Activated CD4-positive, alpha-beta T cell treated with anti-CD3 and anti-CD28 coated beads for 48 hours (primary cell): ENCODE measurements at places on chromosomes 4 and X.

GRCh38 chr4:94583914-94584641 is 132.3 kb downstream of the PDLIM5 start:
- no peak for DNase-seq

DNA sequence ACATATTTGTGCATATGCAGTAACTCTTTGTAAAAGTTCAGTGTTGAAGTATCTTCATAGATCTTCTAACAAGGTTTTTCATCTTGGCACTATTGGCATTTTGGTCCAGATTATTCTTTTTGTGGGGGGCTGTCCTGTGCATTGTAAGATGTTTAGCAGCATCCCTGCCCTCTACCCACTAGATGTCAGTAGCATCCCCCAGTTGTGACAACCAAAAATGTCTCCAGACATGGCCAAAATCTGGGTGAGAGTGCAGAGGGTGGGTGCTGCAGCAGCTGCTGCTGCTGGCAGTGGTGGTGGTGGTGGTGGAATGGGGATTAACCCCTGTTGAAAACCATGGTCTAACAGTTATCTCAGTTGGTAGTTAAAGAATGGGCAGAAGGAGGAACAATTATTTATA is 370.0 kb downstream of the GPAT3 start:
- no peak for DNase-seq

DNA sequence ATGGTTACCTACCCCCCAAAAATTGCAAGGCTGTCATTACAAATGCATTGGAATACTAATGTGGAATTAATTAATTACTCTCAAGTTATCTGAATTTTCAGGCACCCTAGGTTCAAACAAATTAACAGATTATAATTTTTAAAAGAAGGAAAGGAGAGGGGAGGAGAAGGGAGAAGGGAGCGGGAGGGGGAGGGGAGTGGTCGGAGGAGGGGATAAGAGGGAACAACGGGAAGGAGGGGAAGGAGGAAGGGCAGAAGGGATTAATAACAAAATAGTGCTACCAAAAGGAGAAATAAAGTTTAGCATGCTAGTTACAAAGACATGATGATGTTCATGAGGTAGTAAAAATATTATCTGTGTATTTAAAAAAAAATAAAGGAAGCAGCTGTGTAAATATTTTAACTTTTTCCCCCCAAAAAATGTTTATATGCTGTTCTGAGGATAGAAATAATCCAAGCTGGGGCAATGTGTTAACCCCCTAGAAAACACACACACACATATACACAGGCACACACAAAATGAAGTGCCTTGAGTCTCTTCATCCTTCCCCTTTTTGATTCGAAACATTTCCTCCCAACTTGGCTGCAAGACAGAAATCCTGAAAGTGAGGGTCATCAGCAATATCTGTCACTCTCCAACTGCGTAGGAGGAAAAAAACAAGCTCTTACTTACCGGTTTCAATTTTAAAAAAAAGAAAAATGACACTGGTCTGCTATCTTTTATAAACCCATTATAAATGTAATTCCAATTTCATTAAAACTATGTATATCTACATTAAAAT is 58.8 kb downstream of the PPP3CA start:
- no peak for DNase-seq

DNA sequence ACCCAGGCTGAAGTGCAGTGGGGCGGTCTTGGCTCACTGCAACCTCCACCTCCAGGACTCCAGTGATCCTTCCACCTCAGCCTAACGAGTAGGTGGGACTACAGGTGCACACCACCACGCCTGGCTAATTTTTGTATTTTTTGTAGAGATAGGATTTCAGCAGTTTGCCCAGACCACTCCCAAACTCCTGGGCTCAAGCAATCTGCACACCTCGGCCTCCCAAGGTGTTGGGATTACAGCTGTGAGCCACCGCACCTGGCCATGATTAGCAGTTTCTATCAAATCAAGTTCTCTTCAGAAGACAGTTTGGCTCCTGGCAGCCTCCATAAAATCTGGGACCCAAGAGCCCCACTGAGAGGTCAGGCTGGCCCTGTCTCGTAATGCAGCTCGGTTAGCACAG is 26.4 kb upstream of the TRIM2 start:
- DNase-seq: no peak

DNA sequence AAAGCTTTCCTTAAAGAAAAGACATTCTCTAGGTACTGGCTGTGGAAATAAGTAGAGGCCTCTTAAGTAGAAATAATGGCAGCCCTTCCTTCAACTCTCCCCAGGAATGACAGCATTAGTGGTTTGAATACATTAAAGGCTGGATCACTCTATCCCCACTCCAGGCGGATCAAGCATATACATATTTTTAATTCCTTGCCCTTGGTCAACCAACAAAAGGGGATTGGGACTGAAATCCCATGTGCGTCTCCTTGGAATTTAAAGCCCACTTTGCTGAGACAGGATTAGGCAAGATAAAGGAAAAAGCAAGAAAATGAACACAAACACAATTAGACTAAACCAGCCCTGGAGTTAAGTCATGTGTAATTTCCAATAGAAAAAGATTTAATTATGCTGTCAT is 391.3 kb downstream of the PPP1R2C start:
- no peak for DNase-seq

DNA sequence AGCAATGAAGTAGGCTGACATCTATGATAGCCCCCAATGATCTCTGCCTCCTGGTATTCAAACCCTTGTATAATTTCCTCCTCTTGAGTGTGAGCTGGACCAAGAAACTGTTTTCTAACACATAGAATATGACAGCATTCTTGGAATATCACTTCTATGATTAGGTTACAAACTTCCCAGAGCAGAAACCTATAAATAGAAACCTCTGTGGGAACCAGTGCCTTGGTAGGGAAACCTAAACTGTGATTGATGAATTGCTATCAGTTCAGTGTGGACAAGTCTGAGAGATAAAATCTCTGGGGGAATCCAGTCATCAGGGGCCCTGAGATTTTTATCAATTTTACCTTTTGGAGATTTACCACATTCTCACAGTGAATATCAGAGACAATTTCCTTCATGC is 756.5 kb upstream of the AGA start:
- no peak for DNase-seq

DNA sequence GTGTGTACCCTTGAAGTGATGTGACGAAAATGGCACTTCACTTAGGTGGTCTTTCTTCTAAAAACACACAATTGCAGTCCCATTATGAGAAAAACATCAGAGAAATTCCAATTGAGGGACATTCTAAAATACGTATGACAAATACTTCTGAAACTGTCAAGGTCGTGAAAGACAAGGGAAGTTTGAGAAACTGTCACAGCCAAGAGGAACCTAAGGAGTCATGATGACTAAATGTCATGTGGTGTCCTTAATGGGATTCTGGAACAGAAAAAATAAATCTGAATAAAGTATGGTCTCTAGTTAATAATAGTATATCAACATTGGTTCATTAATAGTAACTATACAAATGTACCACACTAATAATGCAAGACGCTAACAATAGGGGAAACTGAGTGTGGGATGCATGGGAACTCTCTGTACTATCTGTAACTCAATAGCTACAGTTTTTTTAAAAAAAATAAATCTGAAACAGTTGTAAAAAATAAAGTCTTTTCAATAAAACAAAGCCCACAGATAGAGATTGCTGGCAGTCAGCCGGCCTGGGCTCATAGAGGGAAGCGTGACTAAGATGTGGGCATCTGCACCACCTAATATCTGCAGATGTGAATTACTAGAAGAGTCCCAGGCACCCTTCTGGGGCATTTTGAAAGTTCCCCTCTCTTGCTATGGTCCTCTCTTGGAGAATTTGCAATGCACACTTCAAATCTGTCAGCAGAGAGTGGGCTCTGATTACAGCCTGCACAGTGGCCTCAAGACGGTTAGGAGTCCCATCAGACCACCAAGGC is 47.6 kb downstream of the MID1IP1 start:
- DNase-seq: no peak

- peak; percentile 51 for DNase-seq
Measured at GRCh38 chr4:77600521-77601451, 4.8 kb upstream of the CXCL13 start.

GRCh38 chrX:28626515-28626914 is 39.3 kb downstream of the IL1RAPL1 start:
- DNase-seq: no peak

- no peak for DNase-seq
Measured at GRCh38 chr4:183906489-183906738, 1.3 kb downstream of the STOX2 start.

DNA sequence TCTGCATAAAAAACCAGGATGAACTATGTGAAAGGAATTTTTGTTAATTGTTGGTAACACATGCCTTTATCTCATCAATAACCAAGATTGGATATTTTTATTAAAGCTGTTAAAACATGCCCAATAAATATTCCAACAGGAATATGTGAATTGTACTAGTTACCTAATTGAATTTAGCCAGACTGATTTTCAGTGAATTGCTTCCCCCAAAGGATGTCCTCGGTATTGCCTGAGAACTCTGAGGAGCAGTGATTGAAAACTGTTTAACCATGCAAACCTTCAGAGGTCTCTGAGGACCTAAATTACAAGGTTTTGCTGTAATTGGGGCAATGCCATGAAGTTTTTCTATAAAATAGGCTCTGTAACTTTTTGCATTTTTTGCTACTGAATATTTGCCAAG is 66.6 kb downstream of the BLTP1 start:
- no peak for DNase-seq

- DNase-seq: no peak
Measured at GRCh38 chr4:159428975-159429692, 326.3 kb downstream of the RAPGEF2 start.

DNA sequence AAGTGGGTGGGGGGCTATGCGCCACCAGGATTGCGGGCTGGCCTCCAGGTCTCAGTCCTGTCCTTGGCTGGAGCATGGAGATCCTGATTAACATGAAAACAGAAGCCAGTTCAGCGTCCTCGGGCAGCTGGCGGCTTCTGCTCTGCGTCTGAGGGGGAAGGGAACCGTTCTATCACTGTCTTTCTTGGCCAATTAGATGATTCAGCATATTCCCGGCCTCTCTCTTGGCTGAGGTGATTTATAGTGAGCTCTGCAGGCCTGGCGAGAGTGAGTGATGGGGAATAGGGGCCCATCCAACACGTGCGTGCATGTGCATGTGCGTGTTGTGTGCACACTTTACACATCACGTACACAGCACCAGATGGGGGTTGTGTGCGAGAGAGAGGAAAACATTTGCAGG is 145.8 kb upstream of the ATP6AP2 start:
- no peak for DNase-seq

DNA sequence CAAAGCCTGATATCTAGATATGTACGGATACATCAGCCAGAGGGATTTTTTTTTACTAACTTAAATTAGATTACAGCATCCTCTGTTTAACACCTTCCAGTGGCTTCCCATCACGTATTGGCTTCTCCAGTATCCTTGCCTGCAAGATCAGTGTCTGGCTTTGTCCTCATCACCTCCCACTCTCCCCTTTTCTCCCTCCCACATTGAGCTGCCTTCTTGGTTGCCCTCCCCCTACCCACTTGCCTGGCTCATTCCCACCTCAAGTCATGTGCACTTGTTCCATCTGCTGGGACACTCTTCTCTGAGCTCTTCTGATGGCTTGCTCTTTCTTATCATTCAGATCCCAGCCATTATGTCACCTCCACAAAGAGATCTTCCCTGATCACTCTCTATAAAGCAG is 75.9 kb upstream of the NALF2 start:
- no peak for DNase-seq

- no peak for DNase-seq
Measured at GRCh38 chrX:34546366-34546765, 110.7 kb downstream of the TMEM47 start.

DNA sequence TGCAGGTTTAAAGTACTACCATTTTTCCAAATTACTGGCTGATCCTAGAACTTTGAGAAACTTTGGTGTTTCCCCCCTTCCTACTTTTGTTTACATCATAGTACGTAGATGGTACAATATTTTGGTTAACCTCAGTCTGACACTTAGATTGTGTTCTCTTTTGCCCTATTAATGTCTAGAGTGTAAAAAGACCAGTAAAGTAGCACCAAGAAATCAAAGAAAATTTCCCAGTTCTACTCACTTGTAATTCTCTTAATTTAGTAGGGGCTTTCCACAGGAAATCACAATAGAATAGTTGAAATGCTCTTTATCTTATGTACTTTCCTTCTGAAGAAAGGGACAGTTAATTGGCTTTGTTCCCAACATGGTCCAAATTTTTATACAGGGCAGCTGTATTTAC is 51.6 kb downstream of the NFKB1 start:
- DNase-seq: no peak

DNA sequence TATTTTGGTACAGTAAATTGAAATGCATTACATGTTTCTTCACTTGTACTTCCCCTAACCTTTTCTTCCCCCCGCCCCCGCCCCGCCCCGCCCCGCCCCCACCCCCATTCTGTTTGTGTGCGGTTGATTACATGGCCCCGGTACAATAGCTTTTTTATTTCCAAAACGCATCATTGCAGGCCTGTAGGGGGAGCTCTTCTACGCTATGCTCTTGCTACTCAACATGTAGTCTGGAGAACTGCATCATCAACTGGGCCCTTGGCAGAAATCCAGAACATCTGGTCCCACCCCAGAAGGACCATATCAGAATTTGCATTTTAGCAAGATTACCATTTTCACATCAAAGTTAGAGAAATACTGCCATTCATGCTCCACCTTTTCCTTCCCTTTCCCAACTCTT is 333.3 kb upstream of the DDX53 start:
- peak; percentile 4 for DNase-seq

GRCh38 chr4:179352221-179352620 is 1910.0 kb upstream of the AGA start:
- DNase-seq: no peak

GRCh38 chr4:552019-552418 is 24.1 kb downstream of the TMEM271 start:
- DNase-seq: no peak

DNA sequence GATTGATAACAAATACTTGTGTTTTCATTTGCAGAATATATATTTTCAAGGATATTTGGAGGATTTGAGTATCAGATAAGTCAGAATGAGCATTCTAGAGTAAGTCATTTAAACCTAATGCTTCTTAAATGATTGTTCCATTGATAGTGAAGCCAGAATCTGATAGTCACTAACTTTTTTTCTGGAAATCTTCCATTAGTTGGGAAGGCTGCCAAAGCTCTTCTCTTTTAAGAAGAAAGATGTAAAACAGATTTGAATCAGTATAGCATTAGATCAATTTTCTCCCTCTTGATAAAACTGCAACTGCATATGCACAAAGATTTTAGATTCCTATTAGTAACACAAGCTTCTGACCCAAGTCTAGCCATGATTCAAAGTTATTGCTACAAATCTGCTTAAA is 256.7 kb downstream of the SPOCK3 start:
- no peak for DNase-seq

- DNase-seq: no peak
Measured at GRCh38 chrX:118865231-118865630, 41.6 kb downstream of the ZCCHC12 start.

DNA sequence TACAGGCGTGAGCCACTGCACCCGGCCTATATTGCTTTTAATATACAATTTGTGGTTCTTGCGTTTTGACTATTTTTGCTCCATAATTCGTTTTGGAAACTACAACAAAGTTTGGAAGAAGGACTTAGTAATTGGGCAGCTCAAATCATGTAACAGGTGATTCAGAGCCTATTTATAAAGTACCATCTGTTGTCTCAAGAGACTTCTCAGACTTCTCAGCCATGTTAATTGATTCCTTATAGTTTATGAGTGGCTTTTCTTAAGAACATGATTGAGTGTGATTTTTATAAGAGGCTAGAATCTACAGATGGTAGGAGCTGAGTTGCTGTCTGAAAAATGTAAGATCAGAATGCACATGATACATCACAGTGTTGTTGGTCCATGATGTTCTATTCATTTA is 240.2 kb downstream of the ADGRL3 start:
- DNase-seq: no peak

GRCh38 chrX:110210417-110211139 is 107.3 kb downstream of the AMMECR1 start:
- DNase-seq: no peak

- DNase-seq: no peak
Measured at GRCh38 chr4:89404530-89404929, 96.9 kb upstream of the GPRIN3 start.
